OCI-M1 (cell line): ENCODE measurements at places on chromosomes 13 and 19.

DNA sequence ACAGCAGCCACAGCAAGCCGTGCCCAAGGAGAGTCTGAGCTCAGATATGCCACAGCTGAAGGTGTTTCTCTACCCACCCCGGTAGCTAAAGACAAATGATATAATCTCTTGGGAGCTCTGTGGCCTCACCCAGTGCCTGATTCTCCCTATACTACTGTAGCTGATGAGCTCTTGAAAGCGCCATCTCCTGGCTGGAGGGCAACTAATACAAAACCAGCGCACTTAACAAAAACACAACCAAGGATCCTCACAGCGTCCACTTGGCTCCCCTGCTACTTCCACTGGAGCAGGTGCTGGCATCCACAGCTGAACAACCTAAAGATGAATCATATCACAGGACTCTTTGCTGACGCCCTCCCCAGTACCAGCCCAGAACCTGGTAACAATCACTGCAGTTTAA lies 1212.0 kb downstream of the PCDH17 start:
- DNase-seq, result no peak

- DNase-seq, result no peak
Measured at GRCh38 chr19:42089191-42089750, 13.3 kb downstream of the ZNF574 start.

- DNase-seq, result peak; percentile 82
Measured at GRCh38 chr19:41876847-41877832, at the start of gene CD79A. TSS of gene CD79A (plus strand) at chr19:41877279. CDS start at chr19:41877305, 26 bp downstream.

- peak; percentile 98 for DNase-seq
Measured at GRCh38 chr19:45469132-45469944, 1.5 kb downstream of the FOSB start.

DNA sequence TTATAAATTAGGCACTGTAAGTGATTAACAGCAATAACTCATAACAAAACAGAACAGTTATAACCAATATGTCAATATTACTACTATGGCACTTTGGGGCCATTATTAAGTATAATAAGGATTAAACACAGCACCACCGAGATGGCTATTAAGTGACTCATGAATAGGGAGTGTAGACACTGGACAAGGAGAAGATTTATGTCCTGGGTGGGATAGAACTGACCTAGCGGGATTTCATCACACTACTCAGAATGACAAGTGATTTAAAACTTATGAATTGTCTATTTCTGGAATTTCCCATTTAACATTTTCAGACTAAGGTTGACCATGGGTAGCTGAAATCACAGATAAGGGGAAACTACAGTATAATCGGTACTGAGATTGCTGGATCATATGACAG lies 79.0 kb upstream of the SLC7A1 start:
- DNase-seq, result no peak

DNA sequence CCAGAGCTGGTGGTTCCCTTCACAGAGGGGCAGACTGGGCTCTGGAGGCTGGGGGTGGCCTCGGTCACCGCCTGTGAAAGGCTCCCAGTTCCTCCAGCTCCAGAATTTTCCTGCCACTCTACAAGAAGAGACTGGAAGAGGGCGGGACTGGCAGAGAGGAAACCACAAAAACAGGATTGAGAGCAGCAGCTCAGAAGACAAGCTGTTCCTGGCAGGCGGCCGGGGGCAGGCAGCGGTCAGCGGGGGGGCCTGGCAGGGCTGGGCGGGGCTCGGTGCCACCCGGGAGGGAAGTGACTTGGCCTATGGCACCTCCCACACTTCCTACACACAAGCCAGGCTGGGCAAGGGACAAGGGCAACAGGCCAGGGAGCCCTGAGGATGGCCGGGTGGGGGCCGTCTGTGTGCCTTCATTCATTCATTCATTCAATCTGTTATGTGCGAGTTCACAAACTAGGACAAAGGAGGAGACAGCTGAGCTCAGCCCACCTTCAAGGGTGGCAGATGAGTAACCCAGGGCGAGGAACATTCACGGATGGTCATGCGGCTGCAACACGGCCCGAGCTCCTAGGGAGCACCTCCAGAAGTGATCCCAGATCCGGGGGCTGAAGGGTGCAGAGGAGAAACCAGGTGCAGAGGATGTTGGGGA lies 16.9 kb upstream of the BTBD2 start:
- DNase-seq, result peak; percentile 16

- no peak for DNase-seq
Measured at GRCh38 chr19:11485245-11485837, 4.5 kb upstream of the ELAVL3 start.

GRCh38 chr13:22589880-22590279 lies 590.9 kb upstream of the SGCG start:
- peak; percentile 43 for DNase-seq

DNA sequence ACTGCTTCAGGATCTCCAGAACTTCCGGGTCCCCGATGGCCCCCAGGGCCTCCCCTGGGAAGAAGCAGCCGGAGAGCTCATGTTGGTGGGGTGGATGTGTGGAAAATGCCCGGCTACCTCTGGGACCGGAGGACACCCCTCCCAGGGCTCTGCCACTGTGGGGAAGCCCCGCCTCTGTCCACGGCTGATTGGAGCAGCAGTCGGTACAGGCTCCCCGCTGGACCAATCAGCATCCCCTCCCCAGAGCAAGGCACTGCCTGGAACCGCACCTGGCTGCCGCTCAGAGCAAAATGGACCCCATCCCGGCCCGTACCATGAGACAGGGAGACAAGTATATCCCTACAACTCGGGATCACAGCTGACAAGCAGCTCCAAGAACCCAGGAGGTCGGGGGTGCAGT lies 6.4 kb downstream of the DOHH start:
- DNase-seq, result no peak

DNA sequence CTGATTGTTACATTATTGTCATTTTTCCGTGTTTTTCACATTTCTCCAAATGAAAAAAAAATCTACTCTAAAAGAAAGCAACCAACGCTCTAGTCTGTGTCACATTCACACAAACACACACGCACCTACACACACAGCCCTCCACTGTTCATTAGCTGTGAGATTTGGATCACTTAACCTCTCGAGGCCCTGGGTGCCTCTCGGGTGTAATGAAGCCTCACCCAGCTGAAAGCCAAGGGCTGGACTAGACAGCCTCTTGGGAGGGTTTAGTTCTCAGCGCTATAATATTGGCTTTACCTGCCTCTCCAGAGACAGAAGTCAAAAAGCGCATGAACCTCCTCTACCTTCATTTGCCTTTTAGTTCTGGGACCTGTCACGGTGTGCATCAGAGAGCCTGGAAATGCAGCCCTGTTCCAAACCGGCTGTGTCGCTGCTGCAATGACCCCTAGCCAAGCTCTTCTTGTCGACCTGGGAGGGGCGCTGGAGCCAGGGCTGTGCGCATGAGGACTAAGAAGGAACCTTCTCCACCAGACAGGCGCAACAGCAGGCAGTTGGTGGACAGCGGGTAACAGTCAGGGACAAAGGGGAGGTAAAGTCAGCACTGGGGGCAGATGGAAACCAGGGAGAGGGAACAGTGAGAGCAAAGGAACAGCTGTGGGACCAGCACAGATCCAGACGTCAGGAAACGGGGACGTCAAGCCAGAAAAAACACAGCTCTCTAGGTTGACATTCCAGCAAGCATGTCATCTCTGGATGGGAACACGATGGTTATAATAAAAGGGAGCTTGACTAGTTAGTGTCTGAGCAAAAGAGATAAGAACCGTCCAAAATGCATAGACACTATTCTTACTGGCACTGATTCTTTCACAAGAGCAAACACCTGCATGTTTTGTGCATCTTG lies 375.9 kb downstream of the EFNB2 start:
- no peak for DNase-seq

- no peak for DNase-seq
Measured at GRCh38 chr13:42569576-42570344, 4.2 kb upstream of the TNFSF11 start.

- no peak for DNase-seq
Measured at GRCh38 chr13:80957019-80957655, 616.2 kb upstream of the SPRY2 start.

DNA sequence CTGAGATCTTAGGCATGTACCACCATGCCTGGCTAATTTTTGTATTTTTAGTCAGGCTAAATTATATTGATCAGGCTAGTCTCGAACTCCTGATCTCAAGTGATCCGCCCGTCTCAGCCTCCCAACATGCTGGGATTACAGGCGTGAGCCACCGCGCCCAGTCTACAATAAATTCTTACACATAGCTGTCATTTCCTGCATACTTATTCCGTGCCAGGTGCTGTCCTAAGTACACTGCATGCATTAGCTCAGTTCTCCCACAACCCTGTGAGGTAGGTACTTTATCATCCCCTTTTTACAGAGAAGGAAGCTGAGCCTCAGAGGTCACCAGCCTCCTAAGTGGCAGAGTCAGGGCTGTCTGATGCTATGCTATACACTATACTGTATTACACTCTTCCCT lies 7.2 kb upstream of the RHPN2 start:
- no peak for DNase-seq

DNA sequence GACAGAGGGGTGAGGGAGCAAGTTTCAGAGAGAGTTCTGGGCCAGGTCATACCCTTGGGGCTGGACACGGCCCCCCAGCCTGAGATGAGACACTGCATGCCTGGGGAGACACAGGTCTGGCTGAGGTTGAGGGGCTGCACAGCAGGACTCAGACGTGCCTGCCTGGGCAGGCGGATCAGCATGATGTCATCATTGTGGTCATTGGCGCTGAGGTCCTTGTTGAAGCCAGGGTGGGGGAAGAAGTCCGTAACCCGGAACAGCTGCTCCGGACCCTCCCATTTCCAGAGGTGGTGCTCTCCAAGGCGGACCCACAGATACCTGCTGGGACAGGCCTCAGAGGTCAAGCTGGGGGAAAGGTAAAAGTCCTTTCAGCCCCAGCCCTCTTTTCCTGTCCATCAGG lies 5.0 kb upstream of the KLK8 start:
- DNase-seq, result peak; percentile 7

DNA sequence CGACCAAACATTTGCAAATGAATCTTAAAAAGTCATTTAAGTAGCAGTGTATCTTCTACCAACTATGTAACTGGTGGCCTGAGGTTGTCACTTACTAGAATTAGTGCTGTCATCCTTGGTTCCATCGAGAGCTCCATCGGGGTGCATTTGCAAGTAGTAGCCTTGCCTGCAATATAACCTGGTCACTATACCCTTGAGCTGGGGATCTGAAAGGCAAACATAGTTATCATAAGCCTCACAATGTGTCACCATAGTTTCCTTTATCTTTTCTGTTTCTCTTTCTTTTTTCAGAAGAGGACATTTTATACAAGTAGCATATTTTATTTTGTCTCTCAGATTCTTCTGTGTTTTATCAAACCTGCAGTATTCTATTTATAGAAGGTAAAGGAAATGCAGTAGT lies 422.6 kb downstream of the ITGBL1 start:
- no peak for DNase-seq

DNA sequence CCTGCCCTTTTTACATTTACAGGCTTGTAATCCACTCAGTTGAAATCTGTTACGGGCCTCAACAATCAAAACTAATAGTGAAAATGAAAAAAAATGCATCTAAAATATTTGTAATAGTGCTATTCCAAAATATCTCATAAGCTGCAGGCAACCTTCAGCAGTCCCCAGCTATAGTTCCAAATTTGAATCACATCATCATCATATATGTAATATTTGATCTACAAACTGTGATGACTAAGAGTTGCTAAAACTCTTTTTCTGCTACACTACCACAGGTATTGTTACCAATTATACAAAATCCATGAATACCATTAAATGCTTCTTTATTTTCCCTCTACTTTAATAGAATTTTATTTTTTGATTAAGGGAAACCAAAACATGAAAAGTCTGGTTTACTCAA lies 121.4 kb upstream of the RFC3 start:
- no peak for DNase-seq

GRCh38 chr19:53012006-53012405 lies 1.7 kb upstream of the ERVV-1 start:
- DNase-seq, result no peak

DNA sequence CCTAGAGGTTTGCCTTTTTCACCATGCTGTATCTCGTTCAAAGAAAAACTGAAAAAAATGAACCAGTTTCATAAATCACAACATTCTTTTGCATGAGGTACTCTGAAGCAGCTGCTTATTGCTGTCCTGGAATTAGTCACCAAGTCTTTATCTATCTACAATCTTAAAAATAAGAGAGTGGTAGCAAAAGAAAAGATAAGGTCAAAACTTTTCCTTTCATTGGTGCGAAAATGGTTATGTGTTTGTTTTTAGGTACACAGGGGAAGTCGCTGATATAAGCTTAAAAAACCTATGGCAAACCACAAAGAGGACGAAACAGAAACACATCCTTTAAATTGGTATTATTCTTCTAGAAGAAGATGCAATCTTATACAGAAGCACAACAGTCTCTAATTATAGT lies 20.7 kb downstream of the OBI1 start:
- DNase-seq, result no peak

DNA sequence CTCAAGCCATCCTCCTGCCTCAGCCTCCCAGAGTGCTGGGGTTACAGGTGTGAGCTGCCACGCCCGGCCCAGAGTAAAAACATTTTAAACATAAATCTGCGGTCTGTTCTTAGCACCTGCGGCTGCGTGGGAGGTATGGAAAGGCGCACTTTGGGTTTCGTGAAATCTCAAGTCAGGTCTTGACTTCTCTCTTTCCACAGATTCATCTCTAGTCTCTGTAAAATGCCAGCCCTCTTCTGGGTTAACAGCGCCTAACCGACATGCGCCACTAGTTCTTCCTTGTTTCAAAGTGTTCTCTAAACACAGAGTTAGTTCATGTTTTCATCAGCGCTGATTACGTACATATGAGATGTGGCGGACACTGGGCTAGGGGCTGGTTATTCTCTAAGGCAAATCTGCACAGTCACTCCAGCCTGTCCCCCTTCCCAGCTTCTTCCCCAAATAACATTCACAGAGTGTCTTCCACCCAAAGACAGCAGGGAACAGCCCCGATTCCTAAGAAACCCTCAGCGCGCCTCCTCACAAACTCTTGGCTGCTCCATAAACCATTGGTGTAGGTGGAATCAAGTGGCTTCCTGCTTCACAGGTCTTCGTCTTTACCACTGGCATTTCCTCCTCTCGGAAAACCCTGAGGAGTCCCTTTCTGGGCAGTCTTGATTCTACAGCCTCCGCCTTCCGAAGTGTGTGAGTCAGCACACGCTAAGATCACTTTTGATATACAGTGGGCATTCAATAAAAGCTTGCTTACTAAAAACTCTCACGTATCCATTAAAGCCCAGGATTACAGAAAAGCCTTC lies 1.4 kb downstream of the PARP4 start:
- peak; percentile 78 for DNase-seq

GRCh38 chr19:2887391-2887914 lies 13.3 kb upstream of the ZNF57 start:
- peak; percentile 74 for DNase-seq
